Activated T-helper 9 cell treated with anti-CD3 and anti-CD28 coated beads, Interleukin-2, amount 50 U/mL, for 16 hours (primary cell): ENCODE measurements at places on chromosomes 1 and 21.
A peak's percentile ranks its signal among the peaks of the same experiment; 100 is the strongest.

DNA sequence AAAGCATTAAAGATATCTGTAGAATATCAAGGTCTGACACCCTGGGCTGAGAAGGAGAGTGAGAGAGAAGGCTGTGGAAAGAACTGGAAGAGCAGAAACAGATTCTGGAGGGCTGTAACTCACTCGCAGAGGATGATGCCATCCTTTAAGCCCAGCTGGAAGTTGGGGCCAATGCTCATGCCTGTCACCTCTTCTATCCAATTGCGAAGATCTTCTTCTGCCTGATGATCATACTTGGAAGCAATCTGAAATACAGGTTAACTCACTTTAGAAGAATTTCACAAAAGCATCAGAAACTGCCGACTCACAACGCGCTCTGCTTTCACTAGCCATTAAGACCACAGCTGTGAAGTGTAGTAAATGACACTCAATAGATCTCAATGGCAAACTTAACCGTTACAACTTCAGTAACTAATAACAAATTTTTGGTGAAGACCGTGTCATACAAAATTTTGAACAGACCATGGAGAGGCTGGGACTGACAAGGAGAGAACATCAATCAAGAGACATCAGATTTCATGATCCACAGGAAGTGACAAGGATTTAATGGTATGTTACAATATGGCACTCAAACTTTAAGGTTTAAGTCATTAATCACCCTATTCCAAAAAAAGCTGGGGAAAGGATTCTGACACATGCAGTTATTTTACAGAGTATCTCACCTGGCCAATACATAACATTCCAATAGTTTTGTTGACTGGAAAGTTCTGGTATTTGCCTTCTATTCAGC lies 23.5 kb downstream of the CNN3 start:
- DNase-seq = no peak

- peak; percentile 25 for DNase-seq
Observed at GRCh38 chr1:156281281-156281680, 1.3 kb downstream of the SMG5 start.

DNA sequence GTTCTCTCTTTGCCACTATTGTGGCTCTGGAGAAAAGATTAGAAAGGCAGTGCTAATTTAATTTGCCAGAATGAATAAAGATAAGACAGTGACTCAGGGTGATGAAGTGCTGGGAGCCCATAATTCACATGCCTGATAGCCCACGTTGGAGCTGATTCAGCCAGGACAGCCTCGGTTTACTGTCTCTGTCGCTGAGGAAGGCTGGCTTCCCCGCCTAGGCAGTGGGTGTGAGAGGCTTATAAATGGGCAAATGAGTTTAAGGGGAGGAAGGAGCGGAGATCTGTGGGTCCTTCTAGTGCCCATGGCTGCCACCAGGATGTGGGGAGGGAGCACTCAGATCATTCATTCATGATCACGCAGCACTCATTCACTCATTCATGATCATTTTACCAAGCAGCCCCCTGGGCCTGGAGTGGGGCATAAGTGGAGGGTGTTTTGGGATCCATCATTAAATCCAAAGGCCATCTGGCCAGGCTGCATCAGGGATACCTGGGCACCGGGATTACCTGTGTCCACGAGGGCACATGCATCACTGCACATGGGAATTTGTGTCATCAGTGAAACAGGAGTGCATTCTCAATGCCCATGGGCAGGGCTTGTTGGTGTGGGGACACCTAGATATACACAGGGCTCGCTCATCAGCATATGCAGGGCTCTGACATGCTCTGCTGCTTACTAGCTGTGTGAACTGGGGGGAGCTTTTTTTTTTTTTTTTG lies 315.4 kb downstream of the MATN1 start:
- DNase-seq = no peak

GRCh38 chr1:172682812-172683211 lies 23.9 kb downstream of the FASLG start:
- no peak for DNase-seq

DNA sequence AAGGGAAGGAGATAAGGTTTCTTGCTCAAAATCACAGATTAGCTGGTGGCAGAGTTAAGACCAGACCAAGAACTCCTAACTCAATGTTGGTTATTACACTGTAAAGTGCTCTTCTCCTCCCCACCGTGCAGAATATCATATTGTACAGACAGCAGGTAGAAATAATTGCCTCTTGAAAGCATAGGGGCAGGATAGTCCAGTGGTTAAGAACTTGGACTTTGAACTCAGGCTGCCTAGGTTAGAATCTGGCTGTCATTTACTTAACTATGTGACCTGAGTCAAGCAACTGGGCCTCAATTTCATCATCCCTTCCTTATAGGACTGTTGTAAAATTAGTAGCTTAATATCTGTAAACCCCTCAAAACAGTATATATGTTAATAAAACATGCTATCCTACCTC lies 114.9 kb upstream of the HIVEP3 start:
- no peak for DNase-seq

DNA sequence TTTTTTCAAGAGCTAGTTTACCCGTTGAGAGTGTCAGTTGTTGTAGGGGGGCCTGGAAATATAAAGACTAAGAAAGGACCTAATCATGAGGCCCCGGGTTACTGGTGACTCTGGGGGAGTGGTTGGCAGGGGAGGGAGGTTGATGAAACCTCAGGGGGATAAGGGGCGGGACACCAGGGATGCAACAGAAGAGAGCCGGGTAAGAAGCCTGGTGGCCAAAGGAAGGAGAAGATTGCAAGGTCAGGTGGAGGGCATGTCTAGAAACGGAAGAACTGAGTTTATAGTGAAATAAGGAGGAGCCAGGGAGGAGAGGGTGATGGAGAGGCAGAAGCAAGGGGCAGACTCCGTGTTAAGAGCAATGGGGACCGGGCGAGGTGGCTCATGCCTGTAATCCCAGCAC lies 12.5 kb upstream of the SPOCD1 start:
- no peak for DNase-seq

DNA sequence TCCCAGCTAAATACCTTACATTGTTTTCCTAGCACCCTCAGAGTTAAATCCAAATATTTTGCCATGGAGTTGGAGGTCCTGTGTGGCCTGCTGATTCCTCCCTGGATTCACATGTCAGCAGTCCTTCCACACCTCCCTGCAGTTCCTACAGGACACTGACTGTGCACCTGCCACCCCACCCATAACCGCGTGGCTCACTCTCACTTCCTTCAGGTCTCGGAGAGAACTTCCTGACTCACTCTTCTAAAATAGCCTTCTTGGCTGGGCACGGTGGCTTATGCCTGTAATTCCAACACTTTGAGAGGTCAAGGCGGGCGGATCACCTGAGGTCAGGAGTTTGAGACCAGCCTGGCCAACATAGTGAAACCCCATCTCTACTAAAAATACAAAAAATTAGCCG lies 8.4 kb upstream of the CAMTA1 start:
- no peak for DNase-seq

DNA sequence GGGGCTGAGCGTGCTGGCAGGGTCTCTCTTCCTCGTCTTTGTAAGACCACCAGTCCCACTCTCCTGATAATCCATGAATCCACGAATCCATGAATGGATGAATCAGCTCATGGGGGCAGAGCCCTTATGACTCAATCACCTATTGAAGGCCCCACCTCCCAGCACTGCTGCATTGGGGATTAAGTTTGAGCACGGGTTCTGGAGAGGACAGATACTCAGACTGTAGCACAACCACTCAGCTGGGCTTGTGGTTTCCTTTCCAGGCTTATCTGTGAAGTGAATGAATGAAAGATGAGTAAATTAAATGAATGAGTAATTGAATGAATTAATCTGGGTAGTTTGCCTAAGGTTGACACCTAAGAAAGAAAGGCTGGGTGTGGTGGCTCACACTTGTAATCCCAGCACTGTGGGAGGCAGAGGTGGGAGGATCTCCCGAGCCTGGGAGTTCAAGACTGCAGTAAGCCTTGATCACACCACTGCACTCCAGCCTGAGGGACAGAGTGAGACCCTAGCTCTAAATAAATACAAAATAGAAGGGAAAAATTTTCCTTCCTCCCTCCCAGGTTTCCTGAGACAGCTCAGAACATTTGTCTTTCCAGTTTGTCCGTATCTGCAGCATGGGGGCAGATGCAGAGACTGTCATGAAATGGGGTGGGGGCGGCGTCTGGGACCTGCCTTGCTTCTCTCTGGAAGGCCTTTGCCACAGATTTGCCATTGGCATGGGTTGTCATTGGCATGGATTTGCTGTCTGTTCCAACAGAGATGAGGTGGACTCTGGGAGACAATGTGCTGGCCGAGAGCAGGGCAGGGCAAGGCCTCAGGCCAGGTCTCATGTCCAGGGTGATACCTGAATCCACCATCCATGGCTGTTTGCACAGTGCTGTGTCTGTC lies 187.7 kb upstream of the C1orf174 start:
- DNase-seq = no peak

GRCh38 chr1:8764293-8764937 lies 53.0 kb downstream of the RERE start:
- no peak for DNase-seq

- no peak for DNase-seq
Observed at GRCh38 chr1:165168467-165168866, 188.0 kb downstream of the LMX1A start.

GRCh38 chr1:25562101-25562927 lies 18.9 kb downstream of the LDLRAP1 start:
- DNase-seq = peak; percentile 32

- DNase-seq = no peak
Observed at GRCh38 chr1:116770625-116771024, 16.4 kb downstream of the CD2 start.

- no peak for DNase-seq
Observed at GRCh38 chr1:12201352-12202189, 28.3 kb upstream of the VPS13D start.

DNA sequence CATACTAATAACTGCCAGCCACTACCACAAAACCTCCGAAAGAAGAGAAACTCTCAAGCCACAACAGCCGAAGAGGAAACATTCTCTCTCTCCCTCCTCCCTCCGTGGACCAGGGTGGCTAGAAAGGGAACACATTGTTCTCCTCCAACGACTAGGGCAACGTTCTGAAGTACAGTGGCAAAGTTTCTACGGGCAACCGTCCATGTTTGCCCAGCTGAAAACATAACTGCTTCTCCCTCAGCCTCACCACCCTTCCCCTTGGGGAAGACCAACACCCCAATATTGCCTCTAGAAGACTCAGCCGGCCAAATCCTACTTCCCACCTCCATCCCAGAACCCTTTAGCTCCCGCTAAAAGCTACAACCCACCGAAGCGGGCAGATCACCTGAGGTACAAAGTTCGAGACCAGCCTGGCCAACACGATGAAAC lies 2.0 kb downstream of the GLUL start:
- no peak for DNase-seq

- DNase-seq = no peak
Observed at GRCh38 chr1:219177363-219177762, 3.7 kb downstream of the LYPLAL1 start.
